Left hindlimb (tissue), 1 donor: ENCODE measurements at places on chromosomes 16 and 17.

- DNase-seq, result no peak
Observed at GRCh38 chr16:11155284-11155806, 100.7 kb downstream of the SOCS1 start.

- no peak for DNase-seq
Observed at GRCh38 chr17:6346156-6346786, 88.7 kb downstream of the AIPL1 start.

GRCh38 chr17:32870027-32870670 lies 6.8 kb downstream of the MYO1D start:
- no peak for DNase-seq

DNA sequence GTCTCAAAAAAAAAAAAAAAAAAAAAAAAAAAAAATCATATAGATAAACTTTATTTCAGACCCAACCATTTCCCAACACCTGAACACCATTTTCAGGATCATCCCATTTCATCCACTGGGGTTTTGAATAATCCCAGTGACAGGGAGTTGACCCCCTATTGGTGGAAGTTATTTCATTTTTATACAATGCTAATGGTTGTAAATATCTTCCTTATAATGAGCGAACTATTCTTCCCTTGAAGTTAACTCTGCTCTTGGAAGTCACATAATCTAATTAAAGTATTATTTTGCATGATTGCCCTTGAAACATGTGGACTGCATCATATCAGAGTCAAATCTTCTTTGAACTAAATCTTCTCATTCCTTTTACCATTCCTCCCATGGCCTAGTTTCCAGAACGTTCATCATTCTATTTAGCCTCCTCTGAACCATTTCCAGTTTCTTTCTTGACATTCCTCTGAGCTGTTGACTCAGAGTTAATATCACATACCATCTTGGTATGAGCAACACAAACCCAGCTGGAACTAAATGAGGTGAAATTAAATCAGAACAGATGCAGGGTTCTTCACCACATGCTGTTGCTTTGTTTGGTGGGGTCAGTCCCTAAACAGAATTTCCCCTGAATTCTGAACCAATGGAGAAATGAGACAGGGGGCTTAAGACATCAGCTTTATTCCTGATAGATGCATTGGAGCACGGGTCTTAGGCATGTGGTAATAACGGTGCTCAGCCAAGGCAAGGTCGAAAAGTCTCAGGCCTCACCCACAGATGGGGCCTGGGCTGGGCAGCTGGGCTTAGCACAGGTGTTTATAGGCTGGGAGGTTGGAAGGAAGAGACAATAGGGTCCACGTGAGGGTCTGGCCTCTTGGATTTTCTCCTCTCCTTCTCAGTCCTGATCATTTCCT lies 8.9 kb downstream of the HSD17B2 start:
- DNase-seq, result no peak

DNA sequence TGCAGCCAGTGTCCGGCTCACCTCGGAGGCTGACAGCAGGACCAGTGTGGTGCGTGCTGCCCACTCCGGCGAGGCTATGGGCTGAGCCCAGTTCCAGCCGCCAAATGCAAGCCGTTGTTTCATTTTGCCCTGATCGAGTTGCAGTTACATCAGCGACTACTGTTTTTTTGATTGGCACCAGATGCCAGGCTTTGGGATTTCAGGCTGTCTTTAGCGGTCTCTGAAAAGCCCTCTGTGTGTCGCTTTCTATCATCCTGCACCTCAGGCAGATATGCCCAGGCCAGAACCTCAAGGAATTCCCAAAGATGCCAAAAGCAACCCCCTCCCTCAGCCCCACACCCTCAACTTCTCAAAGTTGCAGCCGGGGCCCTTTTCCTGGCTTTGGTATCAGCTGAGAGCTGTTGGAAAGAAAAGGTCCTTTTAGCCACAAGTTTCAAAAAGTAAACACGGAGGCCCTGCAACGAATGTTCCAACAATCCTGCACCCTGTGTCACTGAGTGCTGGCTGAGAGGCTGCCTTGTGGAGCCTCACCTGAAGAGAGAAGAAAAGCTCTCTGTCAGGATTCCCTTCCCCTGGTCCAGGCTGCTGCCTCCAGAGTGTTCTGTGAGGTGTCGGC lies 58.9 kb downstream of the WWP2 start:
- peak; percentile 75 for DNase-seq

GRCh38 chr16:12318661-12319427 lies 342.3 kb downstream of the SNX29 start:
- DNase-seq, result no peak

GRCh38 chr17:22459331-22459952 lies 767.1 kb downstream of the KCNJ18 start:
- no peak for DNase-seq

DNA sequence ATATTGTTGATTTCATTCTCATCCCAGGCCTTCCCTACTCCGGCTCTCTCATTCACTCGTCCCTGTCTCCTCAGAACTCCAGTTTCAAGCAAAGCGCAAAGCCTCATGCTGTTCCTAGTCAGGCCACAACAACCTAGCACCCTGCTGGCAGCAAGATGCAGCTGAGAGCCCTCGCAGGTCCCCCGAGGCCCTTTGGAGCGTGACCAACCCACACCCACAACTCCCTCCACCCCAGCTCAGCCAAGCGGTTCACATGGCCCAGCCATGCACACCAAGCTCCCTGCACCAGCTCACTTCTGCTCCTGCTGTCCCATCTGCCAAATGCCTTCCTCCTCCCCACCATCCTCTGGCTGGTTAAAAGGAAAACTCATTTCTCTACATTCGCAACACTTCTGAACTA lies 195.8 kb downstream of the IRX5 start:
- no peak for DNase-seq

- no peak for DNase-seq
Observed at GRCh38 chr16:87178177-87178863, 138.9 kb downstream of the C16orf95 start.

DNA sequence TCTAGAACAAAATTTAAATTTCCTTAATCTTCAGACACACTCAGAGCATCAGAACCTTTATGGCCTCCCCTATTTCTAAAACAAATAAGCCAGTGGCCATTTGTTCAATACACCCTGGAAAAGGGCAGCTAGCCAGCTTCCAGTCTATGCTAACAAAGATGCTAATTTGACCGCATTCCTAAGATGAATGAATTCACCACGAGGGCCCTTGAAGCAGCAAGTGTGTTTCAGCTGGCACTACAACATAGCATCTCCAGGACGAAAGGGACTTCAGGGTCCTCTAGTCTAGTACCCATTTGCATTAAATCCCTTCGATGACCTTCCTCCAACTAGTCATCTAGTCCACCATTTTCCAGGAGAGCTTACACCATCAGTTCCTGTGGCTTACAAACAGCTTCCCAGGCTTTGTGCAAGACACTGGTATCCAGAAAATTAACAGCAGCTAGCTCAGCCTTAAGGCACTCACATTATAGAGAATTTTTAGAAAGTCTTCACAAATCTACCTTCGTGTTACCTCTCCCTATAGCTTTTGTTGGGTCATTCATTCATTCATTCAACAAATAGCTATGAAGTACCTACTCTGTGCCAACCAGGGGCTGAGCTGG lies 10.9 kb downstream of the KRT37 start:
- DNase-seq, result no peak

- DNase-seq, result no peak
Observed at GRCh38 chr16:86065711-86066110, 166.7 kb downstream of the IRF8 start.

DNA sequence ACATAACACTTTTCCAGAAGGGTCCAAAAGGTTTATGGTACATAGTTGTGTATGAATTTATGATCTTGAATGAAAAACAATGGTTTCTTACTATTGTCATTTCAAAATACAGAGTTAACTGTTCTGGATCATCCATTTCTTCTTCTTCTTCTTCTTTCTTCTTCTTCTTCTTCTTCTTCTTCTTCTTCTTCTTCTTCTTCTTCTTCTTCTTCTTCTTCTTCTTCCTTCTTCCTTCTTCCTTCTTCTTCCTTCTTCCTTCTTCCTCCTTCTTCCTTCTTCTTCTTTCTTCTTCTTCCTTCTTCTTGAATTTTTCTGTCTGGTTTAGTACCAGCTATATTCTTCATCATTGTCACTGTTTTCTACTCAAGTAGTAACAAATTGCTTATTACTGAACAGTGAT lies 47.8 kb downstream of the TNRC6C start:
- DNase-seq, result no peak
